ENCODE measurements at places on chromosomes 13 and 19.

DNA sequence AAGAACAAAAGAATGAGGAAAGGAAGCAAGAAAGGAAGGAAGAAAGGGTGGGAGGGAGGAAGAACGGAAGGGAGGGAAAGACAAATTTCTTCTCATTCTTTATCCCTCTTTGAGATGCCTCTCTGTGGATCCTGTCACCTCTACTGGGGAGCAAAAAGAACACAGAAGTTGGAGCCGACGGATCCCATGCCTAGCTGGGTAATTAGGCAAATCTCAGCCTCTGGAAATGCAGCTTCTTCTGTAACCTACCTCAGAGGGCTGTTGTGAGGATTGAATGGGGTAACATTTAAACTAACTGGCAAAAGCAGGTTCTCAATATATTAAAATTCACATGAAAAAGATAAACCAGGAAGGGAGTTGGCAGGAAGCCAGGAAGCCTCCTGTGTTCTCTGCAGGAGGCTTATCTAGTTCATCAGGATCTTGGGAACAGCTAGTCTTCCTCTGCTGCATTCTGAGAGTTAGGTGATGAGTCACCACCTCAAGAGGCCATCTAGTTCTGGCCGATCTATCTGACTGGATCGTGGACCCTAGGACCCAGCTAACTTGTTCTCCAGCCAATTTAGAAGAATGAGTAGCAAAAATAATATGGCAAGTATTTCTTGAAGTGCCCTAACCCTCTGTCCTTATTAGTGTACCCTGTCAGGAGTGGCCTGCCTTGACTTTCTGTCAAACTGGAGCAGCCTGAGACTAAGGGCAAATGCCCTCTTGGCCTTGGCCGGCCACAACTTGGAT lies 15.2 kb upstream of the CPB2 start:
- DNase-seq = no peak

DNA sequence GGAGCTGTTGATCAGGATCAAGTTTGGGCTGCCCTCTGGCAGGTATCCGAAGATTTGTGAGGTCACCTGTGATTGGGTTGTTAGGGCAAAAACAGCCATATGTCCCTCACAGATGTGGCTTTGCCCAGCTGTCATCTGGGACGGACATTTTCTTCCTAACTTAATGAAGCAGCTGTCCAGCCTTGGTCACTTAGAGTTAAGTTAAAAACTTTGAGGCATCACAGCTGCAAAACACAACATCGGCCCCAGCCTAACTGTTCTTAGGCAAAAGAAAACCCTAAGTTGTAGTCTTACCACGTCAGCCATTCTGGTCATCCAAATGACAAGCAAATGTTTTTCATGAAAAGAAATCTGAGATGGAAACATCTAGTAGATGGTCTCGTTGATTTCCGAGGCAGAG lies 318.4 kb downstream of the DCLK1 start:
- no peak for DNase-seq

- DNase-seq = no peak
Observed at GRCh38 chr19:10104665-10105508, 1.3 kb upstream of the PPAN start.

GRCh38 chr13:51803422-51804294 lies at the start of gene DHRS12:
Gene DHRS12, minus strand, starts transcription at chr13:51804163. Its CDS starts 4,504 bp downstream, at chr13:51799659.
- peak; percentile 80 for DNase-seq

- no peak for DNase-seq
Observed at GRCh38 chr13:46317120-46317519, 69.9 kb downstream of the RUBCNL start.

- no peak for DNase-seq
Observed at GRCh38 chr19:44876930-44877535, 14.0 kb upstream of the TOMM40 start.

DNA sequence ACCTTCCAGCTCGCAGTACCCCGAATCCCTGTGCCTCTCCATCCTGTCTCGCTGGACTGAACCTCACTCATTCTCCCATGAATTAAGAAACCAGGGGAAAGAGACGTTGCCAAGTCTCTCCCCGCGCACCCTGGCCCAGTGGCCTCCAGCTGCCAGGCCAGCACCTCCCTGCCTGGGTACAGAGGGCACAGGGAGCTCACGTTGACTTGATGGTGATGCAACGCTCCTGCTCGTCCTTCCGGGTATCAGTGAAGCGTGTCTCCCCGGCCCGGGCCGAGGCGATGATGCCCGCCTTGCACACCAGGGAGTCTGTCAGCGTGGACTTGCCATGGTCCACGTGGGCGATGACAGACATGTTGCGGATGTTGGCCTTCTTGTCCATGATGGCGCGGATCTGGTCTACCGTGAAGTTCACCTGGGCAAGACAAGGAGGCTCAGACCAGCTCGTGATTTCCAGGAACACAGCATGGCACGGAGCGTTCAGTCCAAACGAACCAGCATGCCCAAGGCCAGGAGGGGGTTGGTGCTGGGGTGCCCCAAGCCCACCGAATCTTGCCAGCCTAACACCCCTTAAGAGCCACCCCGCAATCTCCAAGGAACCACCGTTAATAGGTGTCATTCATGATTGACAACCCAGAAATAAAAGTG lies 1.2 kb downstream of the EEF2 start:
- DNase-seq = no peak

GRCh38 chr19:42440357-42441048 lies 2.2 kb downstream of the CXCL17 start:
- DNase-seq = peak; percentile 27

- no peak for DNase-seq
Observed at GRCh38 chr13:66530686-66531085, 699.5 kb downstream of the PCDH9 start.

- DNase-seq = no peak
Observed at GRCh38 chr19:51055866-51056265, 9.0 kb downstream of the KLK13 start.

- DNase-seq = no peak
Observed at GRCh38 chr13:108993346-108993745, 363.9 kb downstream of the MYO16 start.

- no peak for DNase-seq
Observed at GRCh38 chr19:33388725-33389420, 15.4 kb downstream of the CEBPG start.
